ENCODE measurements at places on chromosomes 16 and 17.

DNA sequence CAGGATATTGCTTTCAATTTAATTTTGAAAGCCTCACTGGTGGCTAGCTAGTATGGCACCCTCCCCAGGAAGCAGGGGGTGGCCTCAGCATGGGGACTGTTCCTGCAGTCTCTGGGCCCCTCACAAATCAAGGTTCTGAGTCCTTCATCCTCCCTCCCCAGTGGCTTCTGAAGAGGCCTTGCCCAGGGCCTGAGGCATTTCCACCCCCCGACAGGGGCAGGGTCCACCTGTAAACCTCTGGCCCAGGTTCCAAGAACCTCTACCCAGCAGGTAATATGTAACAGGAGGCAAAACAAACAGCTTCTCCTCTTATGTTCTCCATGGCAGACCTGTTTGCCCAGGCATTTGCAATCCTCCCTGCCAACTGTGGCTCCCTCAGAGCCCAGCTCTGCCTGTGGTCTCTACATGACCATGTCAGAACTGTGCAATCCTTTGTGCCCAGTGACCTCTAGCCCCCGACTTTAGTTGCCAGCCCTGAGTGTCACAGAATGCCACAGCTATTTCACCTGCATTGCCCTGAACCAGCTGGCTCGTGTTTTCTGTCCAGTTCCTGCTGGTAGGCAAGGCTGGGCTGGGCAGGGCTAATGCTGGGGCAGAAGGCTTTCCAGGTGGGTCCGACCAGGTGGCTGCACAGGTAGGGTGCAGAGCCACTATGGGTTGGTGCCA, 14.3 kb downstream of the ACSF2 start:
- no peak for DNase-seq

DNA sequence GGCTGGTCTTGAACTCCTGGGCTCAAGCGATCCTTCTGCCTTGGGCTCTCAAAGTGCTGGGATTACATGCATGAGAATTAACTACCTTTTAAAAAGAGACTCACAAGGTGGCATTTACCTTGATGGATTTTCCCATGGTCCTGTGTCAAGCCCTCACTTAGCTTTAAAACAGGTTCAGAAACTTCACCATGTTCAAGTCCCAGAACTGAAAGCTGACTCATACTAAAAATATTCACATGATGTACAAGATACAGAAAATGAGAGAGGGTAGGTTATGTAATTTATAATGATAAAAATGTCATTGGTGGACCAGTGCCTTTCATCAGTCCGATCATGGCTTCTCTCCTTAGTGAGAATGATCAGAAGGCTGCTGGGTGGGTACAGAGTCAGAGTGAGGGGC, 4.3 kb upstream of the AKAP1 start:
- DNase-seq = no peak

- no peak for DNase-seq
These were observed 128.9 kb downstream of the BRIP1 start for GRCh38 chr17:61734466-61734865.

GRCh38 chr17:75888484-75888883, 8.3 kb downstream of the TRIM65 start:
- DNase-seq = peak; percentile 41

DNA sequence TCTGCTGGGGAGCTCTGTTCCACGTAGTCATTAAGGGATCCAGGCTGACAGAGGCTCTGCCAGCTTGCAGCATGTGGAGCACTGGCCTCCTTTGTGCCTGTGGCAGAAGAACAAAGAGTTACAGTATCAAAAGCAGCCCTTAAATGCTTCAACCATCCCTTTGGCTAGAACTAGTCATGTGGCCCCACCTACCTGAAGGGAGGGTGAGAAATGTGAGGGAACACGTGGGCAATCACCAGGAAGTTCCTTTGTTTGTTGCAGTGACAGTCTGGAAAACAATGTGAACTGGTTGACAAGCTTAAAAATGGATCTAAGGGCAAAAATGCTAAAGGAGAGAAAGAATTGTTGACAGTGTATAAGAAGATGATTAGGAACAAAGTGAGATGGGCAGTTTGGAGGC, 290.4 kb upstream of the HSBP1 start:
- DNase-seq = peak; percentile 4

GRCh38 chr16:87945351-87946042, 5.7 kb upstream of the BANP start:
- peak; percentile 85 for DNase-seq

GRCh38 chr16:71555230-71555891, 21.5 kb downstream of the TAT start:
- no peak for DNase-seq

DNA sequence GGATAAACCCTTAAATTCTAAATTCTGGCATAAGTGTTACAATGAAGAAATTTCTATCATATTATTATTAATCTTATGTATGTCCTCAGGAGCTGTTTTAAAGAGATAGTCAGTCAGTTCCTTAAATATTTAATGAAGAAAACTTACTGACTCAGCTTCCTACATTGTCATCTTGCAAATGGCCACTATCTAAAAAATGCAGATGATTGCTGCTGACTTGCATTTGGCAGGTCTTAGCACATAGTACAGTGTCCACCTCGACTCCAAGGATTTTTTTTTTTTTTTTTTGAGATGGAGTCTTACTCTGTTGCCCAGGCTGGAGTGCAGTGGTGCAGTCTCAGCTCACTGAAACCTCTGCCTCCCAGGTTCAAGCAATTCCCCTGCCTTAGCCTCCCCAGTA, 55.1 kb upstream of the CORO6 start:
- no peak for DNase-seq

GRCh38 chr17:61338000-61338798, 61.4 kb upstream of the TBX2 start:
- DNase-seq = no peak

DNA sequence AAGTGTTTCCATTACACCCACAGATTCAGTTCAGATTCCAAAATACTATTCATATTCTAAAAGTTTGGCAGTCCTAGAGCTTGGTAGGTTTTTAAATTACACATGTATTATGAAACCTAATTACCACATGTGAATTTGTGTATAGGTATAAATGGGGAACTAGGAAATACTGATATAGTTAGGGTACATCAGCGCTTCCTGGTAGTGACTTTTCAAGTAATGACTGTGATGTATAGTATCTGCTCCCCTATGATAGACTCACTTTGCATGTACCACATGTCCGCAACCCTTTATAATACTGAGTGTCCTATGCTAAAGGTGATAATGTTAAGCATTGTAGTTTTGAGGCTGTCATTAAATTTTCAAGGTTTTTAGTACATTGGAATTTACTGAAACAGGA, 22.9 kb downstream of the CDK12 start:
- no peak for DNase-seq

- DNase-seq = no peak
These were observed 26.2 kb upstream of the NAGLU start for GRCh38 chr17:42509841-42510240.

DNA sequence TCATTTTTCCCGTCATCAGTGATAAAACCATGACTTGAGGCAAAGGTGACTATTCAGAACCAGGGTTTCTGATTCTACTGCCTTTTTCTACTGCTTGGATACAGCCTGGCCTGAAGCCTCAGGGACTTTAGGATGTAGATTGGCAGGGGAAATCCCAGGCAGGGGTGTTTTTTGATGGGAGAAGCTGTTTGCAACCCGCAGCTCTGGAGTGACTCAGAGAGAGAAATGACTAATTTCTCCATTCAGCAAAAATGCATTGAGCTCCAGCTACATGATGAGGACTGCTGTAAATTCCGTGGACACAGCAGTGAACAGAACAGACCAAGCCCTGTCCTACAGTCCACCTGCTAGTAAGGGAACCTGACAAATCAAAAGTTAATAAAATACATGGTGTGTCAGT, 560.6 kb downstream of the CDH13 start:
- no peak for DNase-seq

GRCh38 chr16:887846-888245, 82.9 kb downstream of the LMF1 start:
- DNase-seq = no peak

GRCh38 chr16:75188832-75189477, 18.0 kb downstream of the CTRB2 start:
- DNase-seq = no peak

- no peak for DNase-seq
These were observed 3.4 kb upstream of the ACSF3 start for GRCh38 chr16:89090182-89090630.

DNA sequence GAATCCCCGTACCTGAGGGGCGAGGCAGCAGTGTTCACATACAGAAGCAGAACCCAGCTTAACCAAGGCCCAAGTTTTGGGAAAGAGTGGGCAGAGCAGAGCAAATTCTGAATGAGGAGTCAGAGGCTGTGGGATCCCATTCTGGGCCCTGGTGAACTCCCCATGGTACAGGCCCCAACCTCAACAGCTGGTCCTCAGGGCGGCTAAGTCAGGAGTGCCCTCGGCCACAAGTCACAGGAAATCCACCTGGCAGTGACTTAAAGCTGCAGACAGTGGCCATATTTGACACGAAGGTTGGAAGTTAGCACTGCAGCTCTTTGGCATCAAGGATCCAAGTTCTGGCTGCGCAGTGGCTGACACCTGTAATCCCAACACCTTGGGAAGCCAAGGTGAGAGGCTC, 237.1 kb downstream of the PARN start:
- DNase-seq = no peak

GRCh38 chr17:7348478-7349242, 3.3 kb upstream of the KCTD11 start:
- DNase-seq = no peak

GRCh38 chr16:59634004-59634579, 900.0 kb upstream of the GOT2 start:
- DNase-seq = no peak

GRCh38 chr17:64411999-64412771, 21.5 kb upstream of the PECAM1 start:
- DNase-seq = peak; percentile 86

DNA sequence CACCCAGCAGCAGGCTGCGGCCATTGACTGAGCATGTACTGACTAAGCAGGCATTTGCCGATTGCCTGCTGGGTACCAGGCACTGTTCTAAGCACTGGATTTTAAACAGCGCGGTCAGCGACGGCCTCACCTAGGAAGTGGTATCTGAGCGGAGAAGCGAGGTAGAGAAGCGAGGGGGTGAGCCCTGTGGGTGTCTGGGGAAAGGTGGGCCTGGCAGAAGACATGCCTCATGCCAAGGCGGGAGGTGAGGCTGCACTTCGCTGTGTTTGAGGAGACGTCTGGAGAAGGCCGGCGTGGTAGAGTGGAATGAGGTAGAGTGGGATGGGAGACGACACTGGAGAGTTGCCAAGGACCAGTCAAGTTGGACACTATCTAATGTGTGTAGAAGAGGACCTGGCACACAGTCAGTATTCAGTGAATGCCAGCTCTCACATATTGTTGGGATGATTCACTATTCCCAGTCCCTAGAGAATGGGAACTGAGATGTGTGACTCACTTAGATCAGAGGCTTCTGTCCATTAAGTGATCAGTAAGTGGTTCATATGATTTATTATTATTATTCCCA, 14.4 kb downstream of the SYCE1L start:
- no peak for DNase-seq

- DNase-seq = no peak
These were observed 357.6 kb upstream of the SALL1 start for GRCh38 chr16:51508490-51509212.

GRCh38 chr17:80395402-80396151, 19.4 kb upstream of the ENDOV start:
- peak; percentile 54 for DNase-seq

DNA sequence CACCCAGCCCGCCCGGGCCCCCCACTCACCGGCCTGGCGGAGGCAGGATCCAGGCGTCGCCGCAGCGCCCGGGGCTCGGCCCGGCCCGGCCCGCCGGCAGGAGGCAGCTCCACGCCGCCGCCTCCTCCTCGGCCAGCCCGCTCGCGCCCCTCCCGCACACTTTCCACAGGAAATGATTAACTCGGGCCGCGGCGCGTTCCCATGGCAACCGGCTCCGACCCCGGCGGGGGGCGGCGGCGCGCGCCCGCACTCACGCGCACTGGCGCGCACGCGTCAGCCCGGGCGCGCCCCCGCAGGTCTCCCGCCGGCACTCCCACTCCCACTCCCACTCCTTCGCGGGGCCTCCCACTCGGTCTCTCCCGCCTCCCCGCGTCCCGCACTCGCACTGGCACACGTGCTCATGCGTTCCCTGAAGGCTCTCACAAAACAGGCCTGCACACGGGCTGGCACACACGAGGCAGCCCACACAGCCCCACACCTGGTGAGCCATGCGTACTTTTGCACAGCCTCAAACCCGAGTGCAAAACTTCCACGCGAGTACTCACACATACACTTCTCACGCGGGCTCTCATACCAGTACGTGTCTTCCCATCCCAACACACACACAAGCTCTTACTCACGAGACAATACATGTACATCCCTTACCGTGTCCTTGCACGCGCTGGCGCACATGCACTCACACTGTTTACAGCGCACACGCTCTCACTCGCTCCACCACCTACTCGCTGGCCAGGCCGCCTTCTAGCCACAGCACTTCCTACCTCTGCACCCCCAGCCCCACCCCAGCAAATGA, at the start of gene KIFC3:
KIFC3 (minus strand) TSS at position 151 of the 793 bp plus-strand sequence. CDS start 4,248 bp downstream, outside the sequence.
- DNase-seq = peak; percentile 64

- DNase-seq = no peak
These were observed 204.5 kb downstream of the RBFOX3 start for GRCh38 chr17:79406316-79406715.

DNA sequence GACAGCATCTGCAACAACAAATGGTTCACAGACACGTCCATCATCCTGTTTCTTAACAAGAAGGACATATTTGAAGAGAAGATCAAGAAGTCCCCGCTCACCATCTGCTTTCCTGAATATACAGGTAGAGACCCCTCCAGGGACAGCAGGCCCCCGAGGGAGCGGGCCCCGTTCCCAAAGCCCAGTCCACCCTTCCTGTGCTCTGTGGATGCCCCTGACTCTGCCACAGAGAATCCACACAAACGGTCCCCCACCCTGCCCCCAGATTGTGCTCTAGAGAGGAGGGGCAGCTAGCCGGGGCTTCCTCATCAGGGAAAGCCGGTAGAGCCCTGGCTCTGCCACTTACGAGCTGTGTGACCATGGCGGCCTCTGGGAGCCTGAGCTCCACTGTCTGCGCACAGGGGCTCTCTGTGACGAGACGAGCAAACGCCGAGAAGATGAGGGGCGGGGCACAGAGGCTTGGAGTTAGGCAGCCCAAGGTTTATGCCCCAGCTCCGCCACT, 84.4 kb downstream of the AMFR start:
- DNase-seq = no peak

GRCh38 chr17:74821655-74822334, 37.9 kb downstream of the GRIN2C start:
- DNase-seq = no peak
